SK-N-SH (cell line): ENCODE measurements at places on chromosomes 6 and 20. TPM values are rescaled to one million over a fixed set of nuclear protein-coding genes. Genes with fewer than 3 reads are reported as not detected.

DNA sequence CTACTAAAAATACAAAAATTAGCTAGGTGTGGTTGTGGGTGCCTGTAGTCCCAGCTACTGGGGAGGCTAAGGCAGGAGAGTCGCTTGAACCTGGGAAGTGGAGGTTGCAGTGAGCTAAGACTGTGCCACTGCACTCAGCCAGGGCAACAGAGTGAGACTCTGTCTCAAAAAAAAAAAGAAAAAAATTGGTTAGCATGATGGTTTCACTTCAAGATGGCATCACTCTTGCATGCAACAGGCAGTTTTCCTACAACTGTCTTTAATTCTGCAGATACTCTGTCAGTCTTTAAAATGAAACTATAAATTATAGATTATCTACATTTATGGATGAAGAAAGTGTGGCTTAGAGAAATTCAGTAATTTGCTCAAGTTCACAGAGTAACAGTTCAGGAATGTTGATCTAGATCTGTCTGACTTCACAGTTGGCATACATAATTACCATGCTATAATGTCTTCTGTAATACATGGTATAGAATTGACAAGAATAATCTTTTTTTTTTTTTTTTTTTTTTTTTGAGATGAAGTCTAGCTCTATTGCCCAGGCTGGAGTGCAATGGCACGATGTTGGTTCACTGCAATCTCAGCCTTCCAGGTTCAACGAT, 27.0 kb downstream of the ITCH start:
- H3K4me3 ChIP-seq = no peak overlapping the region
- peaks cover 2% of the 10 kb centered on the region; the same call in 1 of the 2 replicates for H3K4me1 ChIP-seq
- H3K27me3 ChIP-seq = no peaks in the 10 kb centered on the region
- peaks cover 7% of the 10 kb centered on the region; the same call in 1 of the 2 replicates for H3K36me3 ChIP-seq
- no peak for DNase-seq

- no peaks in the 10 kb centered on the region for H3K4me1 ChIP-seq
- H3K36me3 ChIP-seq = peaks cover 73% of the 10 kb centered on the region
- no peaks in the 10 kb centered on the region for H3K27me3 ChIP-seq
- no peak overlapping the region for H3K4me3 ChIP-seq
- no peak for DNase-seq
These were observed 12.4 kb downstream of the PSMF1 start for GRCh38 chr20:1130847-1131246.

- H3K4me1 ChIP-seq = no peaks in the 10 kb centered on the region
- H3K27ac ChIP-seq = no peak overlapping the region
- no peaks in the 10 kb centered on the region for H3K36me3 ChIP-seq
- DNase-seq = peak; percentile 85
- H3K27me3 ChIP-seq = peaks cover 23% of the 10 kb centered on the region; the same call in 1 of the 2 replicates
These were observed 62.0 kb upstream of the EPB41L1 start for GRCh38 chr20:36092398-36093024.

- H3K27me3 ChIP-seq = no peaks in the 10 kb centered on the region
- no peaks in the 10 kb centered on the region for H3K4me1 ChIP-seq
- H3K27ac ChIP-seq = no peak overlapping the region
These were observed 159.9 kb downstream of the TFAP2B start for GRCh38 chr6:50978380-50979170.

GRCh38 chr6:126716826-126717509, 377.1 kb downstream of the CENPW start:
- H3K27me3 ChIP-seq = no peaks in the 10 kb centered on the region
- no peak overlapping the region for H3K4me3 ChIP-seq
- no peaks in the 10 kb centered on the region for H3K36me3 ChIP-seq

GRCh38 chr6:14393910-14394309, 276.3 kb downstream of the CD83 start:
- DNase-seq = no peak
- H3K4me3 ChIP-seq = no peak overlapping the region

DAAM2 gene
- 0.20 and 0.23 TPM in 2 replicates for polyA plus RNA-seq

DNA sequence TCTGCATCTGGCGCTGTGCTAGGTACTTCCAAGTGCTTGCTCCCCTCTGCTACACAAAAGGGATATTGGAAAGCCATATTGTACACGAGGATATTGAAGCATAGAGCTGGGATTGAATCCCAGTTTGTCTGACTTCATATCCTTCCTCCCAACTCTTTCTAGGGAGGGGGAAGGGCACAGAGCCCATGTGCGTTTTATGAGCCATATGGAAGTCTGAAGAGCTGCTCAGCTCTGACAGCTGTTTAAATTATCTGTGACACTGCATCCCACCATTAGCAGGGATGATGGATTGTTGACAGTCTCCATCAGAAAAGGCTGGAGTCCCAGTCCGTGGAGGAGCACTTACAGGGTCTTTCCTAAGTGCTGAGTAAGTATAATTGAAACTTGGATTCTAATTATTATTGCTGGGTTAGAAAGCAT, 18.4 kb downstream of the TIAM2 start:
- no peaks in the 10 kb centered on the region for H3K36me3 ChIP-seq
- DNase-seq = peak; percentile 52
- H3K27ac ChIP-seq = peak overlapping the region; percentile 73; the same call in 1 of the 2 replicates
- H3K4me3 ChIP-seq = no peak overlapping the region
- peaks cover 9% of the 10 kb centered on the region for H3K4me1 ChIP-seq

DNA sequence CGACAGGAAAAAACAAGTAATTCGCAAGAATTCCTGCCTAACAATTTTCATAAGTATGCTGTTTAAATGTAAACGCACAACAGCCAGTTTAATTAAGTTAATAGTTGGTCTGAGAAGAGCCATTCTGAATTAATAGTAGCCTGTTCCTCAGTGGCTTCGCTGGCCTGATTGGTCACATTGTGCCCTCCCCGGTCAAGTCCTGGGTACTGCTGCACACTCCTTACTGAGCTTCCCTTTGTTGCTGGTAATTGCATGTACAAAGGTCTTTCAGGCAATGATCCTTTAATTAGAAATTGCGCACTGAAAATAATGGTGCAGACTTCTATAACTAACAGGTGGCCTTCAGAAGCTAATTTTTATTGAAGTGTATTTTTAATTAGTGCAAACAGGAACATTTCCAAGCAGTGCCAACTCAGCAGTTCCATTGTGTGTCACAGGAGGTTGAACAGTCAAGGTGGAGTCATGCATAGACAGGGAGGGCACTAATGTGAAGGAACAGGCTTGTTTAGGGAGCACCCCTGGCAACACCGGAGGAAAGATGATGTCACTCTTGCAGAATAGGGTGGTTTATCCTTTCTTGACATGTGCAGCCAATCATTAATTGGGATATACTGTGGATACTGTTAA, 92.6 kb upstream of the SLC22A23 start:
- H3K27me3 ChIP-seq = no peaks in the 10 kb centered on the region; the same call in 1 of the 2 replicates
- no peaks in the 10 kb centered on the region for H3K4me1 ChIP-seq
- no peak for DNase-seq

DNA sequence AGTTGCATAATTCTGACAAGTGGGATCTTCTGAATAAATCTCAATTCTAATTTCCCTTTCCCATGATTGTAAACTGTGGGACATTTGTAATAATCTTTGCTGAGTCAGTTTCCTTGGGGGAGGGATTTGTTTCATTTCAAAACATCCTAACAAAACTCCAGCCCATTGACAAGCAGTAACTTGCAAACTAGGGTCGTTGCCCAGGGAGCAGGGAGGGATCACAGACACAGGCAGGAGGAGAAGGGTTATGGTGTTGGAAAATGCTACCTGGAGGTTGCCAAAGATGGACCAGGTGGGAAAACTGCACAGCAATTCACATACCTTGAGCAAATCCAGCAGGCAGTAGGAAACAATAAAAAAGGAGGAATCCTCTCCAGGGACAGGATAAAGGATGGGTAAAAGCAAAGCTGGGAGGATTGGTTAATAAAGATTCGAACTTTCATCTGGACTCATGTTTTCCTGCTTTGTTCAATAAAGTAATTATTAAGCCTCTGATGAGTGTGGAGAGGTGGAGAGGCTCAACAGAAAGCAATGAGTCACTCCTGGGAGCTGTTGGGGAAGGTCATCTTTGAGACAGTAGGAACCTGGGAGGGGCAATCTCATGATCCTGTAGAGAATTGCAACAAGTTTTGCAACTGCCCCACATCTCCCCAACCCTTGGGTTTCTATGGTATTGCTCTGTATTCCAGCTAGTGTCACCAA, 87.3 kb upstream of the AKIRIN2 start:
- no peak overlapping the region for H3K27ac ChIP-seq
- no peaks in the 10 kb centered on the region for H3K27me3 ChIP-seq
- H3K4me1 ChIP-seq = peaks cover 12% of the 10 kb centered on the region; the same call in 1 of the 2 replicates
- no peaks in the 10 kb centered on the region for H3K36me3 ChIP-seq

FOXF2 gene
- not detected in 2 replicates for polyA plus RNA-seq

IL17A gene
- not detected in 2 replicates for polyA plus RNA-seq

GRCh38 chr6:117481926-117482239, 591 bp upstream of the DCBLD1 start:
- no peak overlapping the region for H3K27ac ChIP-seq
- no peaks in the 10 kb centered on the region for H3K27me3 ChIP-seq
- peaks cover 29% of the 10 kb centered on the region for H3K36me3 ChIP-seq
- no peak for DNase-seq
- peak overlapping the region; percentile 85 for H3K4me3 ChIP-seq

DNA sequence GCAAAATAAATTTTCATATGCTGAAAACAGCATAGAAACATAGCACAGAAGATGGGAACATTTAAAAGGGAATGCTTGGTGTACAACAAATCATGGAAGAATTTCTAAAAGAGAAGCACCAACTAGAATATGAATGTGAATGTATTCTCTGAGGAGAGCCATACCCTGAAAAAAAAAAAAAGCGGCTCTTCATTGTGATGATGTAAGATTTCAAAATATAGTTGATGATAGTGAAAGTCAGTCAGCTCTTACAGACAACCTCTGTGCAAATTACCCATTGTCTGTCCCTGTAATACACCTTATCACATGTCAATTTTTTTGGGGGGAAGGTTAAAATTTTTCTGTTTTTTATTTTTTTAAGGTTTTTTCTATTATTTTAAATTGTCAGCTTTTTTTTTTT, 58.6 kb upstream of the PTCHD4 start:
- H3K4me1 ChIP-seq = no peaks in the 10 kb centered on the region
- no peak overlapping the region for H3K27ac ChIP-seq
- H3K36me3 ChIP-seq = no peaks in the 10 kb centered on the region
- no peak overlapping the region for H3K4me3 ChIP-seq

DNA sequence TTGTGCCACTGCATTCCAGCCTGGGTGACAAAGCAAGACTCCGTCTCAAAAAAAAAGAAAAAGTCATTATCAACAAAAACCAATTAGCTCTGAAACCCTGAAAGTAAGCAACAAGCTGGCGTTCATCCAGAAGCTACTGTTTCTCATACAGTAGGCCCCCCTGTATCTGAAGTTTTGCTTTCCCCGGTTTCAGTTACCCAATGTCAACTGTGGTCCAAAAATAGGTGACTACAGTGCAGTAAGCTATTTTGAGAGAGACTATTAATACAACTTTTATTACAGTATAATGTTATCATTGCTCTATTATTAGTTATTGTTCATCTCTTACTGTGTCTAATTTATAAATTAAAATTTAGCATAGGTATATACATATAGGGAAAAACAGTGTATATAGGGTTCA, 135.1 kb downstream of the KIF16B start:
- no peaks in the 10 kb centered on the region for H3K36me3 ChIP-seq
- H3K27ac ChIP-seq = no peak overlapping the region
- no peak for DNase-seq
- H3K4me1 ChIP-seq = no peaks in the 10 kb centered on the region
- H3K27me3 ChIP-seq = no peaks in the 10 kb centered on the region
- H3K4me3 ChIP-seq = no peak overlapping the region

- DNase-seq = no peak
- no peak overlapping the region for H3K4me3 ChIP-seq
- H3K27ac ChIP-seq = no peak overlapping the region
- H3K36me3 ChIP-seq = no peaks in the 10 kb centered on the region
- H3K27me3 ChIP-seq = no peaks in the 10 kb centered on the region
- H3K4me1 ChIP-seq = no peaks in the 10 kb centered on the region
These were observed 79.4 kb downstream of the HMGCLL1 start for GRCh38 chr6:55499591-55499990.

DNA sequence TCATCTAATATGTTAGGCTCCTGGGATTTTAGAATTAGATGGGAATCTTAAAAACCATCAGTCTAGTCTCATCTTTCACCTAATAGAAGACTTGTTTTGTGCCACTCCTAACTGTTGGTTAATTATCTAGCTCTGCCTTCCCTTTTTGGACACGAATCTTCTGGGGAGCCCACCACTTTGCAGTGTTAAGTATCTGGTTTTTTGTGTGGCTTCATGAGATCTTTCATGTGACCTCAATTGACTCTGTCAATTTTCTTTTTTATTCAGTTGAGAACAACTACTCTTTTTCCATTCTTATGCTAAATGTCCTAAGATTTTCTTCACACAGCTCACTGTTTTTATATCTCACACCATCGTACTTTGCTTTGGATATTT, 16.9 kb downstream of the TBPL1 start:
- no peaks in the 10 kb centered on the region for H3K4me1 ChIP-seq
- H3K27me3 ChIP-seq = no peaks in the 10 kb centered on the region
- H3K4me3 ChIP-seq = no peak overlapping the region

HRH3 gene
- 0.02 TPM in 2 replicates for polyA plus RNA-seq

TFAP2C gene
- polyA plus RNA-seq = not detected in 2 replicates

- DNase-seq = no peak
- H3K4me3 ChIP-seq = no peak overlapping the region
- no peaks in the 10 kb centered on the region for H3K36me3 ChIP-seq
- no peak overlapping the region for H3K27ac ChIP-seq
These were observed 619.2 kb upstream of the EYS start for GRCh38 chr6:66326228-66326627.

- no peaks in the 10 kb centered on the region for H3K27me3 ChIP-seq
- DNase-seq = no peak
- no peaks in the 10 kb centered on the region for H3K36me3 ChIP-seq
- H3K4me1 ChIP-seq = no peaks in the 10 kb centered on the region
These were observed 20.2 kb upstream of the TBC1D7 start for GRCh38 chr6:13348334-13349113.

TP53TG5 gene
- not detected in 2 replicates for polyA plus RNA-seq

- no peaks in the 10 kb centered on the region for H3K4me1 ChIP-seq
- no peaks in the 10 kb centered on the region for H3K36me3 ChIP-seq
- H3K4me3 ChIP-seq = no peak overlapping the region
- peak; percentile 5 for DNase-seq
- no peaks in the 10 kb centered on the region for H3K27me3 ChIP-seq
These were observed 200.2 kb upstream of the EYA4 start for GRCh38 chr6:133040803-133041419.

DNA sequence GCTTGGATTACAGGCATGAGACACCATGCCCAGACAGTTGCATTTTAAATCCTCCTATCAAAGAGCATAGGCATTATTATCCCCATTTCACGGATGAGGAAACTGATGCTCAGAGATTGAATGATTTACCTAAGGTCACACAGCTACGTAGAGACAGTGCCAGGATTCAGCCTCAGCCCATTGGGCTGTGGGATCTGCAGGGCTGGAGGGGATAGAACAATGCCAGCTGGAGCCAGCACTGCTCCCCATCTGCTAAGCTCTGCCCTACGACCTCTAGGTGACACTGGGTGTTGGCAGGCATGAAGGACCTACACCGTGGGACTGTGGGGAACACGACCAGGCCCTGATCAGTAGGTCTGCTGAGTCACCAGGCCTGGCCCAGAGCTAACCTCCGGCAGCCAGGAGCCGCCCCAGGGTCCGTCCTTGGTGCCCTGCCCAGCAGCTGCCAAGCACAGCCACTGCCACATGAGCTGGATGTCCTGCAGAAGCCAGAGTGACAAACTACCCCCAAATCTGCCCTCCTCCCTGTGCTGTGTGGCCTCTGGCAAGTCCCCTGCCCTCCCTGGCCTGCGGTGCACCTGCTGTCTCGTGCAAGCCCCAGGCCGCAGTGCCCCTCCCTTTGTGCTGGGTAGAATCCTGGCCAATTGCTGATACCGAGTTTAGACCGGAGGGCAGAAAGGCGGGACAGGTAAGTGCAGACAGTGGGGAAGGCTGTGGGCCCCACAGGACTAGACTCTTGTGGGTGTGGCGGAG, 47.6 kb upstream of the PTGIS start:
- no peaks in the 10 kb centered on the region for H3K27me3 ChIP-seq
- no peak overlapping the region for H3K27ac ChIP-seq
- H3K36me3 ChIP-seq = no peaks in the 10 kb centered on the region
- H3K4me1 ChIP-seq = peaks cover 6% of the 10 kb centered on the region; the same call in 1 of the 2 replicates
